ENCODE measurements at places on chromosomes 5 and 9.

GRCh38 chr9:92236465-92236864 lies 57.0 kb downstream of the IARS1 start:
- DNase-seq, result no peak

- DNase-seq, result no peak
Measured at GRCh38 chr5:76425146-76425545, 22.1 kb downstream of the IQGAP2 start.

DNA sequence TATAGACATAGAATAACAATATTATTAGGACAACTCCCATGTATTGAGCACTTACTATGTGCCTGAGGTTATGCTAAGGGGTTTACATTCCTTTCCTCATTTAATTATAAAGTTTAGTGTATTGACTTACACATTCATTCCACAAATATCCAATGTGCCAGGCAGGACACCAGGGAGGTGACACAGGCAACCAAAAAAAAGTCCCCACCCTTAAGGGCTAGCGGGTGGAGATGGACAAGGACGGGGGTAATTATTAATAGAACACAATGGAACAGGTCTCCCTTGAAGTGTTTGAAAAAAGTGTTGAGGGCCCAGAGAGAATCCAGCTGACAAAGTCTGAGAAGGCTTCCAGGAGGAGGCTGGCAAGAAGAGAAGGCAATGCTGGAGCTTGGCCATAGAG lies 5.7 kb downstream of the TBC1D2 start:
- DNase-seq, result peak; percentile 32

GRCh38 chr5:168056499-168057182 lies 234.8 kb upstream of the WWC1 start:
- DNase-seq, result no peak

- DNase-seq, result no peak
Measured at GRCh38 chr5:36028816-36029465, 37.7 kb downstream of the UGT3A2 start.

DNA sequence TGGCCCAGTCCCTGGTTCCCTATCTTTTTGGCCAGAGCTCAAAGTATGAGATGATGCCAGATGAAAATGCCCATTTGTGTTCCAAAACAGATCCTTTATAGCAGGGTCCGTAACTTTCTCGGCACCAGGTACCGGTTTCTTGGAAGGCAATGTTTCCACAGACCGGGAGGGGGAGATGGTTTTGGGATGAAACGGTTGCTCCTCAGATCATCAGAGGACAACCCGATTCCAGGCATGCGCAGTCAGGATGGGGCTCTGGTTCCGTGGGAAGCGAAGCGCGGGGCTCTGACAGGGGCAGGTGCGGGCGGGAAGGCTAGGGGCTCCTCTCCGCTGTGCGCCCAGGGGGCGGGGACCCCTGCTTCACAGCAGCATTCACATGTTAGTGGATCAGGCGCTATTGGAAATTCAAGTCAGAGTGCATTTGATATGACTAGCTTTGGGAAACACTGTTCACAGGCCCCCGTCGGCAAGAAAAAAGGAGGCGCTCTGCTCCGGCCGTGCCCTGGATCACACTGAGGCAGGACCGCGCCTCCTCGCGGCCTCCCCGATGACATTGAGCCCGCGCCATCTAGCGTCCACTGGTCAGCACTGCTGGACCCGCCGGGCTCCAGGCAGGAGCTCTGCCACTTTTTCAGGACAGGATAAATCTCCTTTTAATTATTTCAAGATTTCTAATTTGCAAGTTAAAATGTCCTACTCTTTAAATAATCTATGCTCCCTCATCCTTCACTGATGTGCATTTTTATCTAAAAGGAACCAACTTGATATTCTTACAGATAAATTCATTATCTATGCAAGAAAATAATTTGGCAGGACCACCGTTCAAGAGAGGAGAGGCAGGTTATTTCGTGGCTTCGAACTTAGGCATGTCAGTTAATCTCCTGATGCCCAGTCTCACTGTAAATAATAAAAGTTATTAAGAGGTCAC lies 190.0 kb downstream of the FANCC start:
- DNase-seq, result peak; percentile 79

DNA sequence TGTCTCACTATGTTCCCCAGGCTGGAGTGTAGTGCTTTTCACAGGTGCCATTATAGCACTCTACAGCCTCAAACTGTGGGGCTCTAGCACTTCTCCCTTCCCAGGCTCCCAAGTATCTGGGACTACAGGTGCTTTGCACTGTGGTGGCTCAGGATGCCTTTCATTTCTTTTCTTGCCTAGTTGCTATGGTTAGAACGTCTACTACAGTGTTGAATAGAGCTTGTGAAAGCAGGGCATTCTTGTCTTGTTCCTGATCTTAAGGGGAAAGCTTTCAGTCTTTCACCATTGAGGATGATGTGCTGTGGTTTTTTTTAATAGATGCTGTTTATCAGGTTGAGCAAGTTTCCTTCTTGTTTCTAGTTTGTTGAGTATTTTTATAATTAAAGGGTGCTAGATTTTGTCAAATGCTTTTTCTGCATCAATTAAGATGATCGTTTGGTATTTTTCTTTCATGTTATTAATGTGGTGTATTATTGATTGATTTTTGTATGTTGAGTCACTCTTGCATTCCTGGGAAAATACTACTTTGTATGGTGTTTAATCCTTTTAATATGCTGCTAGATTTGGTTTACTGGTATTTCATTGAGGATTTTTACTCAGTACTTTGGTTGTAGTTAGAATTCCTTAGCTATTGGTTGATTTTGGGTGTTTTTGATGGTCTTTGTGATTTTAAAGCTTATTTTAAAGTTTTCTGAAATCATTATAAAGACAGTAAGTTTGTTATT lies 35.6 kb downstream of the GPBP1 start:
- DNase-seq, result peak; percentile 36

DNA sequence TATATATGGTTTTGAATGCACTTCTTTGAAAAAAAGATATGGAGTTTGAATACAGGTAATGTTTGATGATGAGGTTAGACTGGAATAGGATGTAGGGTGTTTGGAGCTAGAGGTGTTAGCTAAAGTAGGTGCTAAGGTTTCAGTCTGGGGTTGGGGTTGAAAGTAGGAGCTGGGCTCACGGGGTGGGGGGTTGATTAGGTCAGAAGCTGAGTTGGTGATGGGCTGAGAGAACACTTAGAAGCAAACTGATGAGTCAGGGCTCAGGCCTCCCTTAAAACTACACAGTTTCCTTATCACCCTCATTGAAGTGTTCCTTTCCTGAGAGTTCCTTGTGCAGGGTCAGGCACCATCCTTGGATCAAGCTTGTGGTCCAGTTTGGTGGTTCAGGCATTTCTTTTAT lies 308.8 kb upstream of the ADAMTS16 start:
- DNase-seq, result no peak

- DNase-seq, result no peak
Measured at GRCh38 chr9:119959846-119960545, 590.8 kb upstream of the BRINP1 start.

DNA sequence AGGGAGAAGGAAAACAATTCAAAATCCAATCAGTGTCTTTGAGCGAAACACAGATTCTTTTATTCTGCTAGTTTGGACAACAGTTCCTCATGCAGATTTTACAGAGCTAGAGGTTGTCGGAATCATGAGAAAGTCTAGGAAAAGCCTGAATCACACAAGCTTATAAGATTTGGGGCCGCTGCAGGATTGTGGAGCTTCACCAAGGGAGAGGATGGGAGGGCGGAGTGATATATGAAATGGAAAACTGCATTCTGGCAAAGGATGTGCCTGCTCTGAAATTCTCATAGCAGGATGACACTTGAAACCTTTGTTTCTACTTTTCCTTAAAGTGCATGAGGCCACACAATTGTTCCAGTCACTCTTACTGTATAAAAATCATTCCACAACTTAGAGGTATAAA lies 134.3 kb downstream of the OR2K2 start:
- DNase-seq, result peak; percentile 33

GRCh38 chr5:61493973-61494372 lies 161.9 kb downstream of the ZSWIM6 start:
- DNase-seq, result no peak

- DNase-seq, result no peak
Measured at GRCh38 chr5:154199671-154200220, 9.2 kb downstream of the GALNT10 start.

DNA sequence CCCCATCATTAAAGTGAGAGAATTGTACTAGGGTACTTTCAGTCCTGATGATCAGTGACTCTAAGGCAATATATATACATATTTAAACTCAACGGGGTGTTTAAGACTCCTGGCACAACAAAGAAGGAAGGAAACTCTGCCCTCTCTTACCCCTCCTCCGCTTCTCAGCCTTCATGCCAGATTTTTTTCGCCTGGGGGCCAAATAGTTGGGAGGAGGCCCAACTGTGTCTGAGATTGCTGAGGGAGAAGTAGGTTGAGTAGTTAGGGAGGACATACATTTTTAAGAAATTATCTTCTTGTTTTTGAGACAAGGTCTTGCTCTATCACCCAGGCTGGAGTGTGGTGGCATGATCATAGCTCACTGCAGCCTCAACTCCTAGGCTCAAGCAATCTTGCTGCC lies 127.7 kb upstream of the SHB start:
- no peak for DNase-seq

- peak; percentile 53 for DNase-seq
Measured at GRCh38 chr9:115633104-115633503, 515.1 kb upstream of the TNC start.

- DNase-seq, result peak; percentile 16
Measured at GRCh38 chr5:149730620-149731331, 666 bp downstream of the PPARGC1B start.

- DNase-seq, result no peak
Measured at GRCh38 chr9:35353731-35354365, 136.1 kb upstream of the RUSC2 start.

GRCh38 chr5:38673671-38674071 lies 117.2 kb upstream of the LIFR start:
- no peak for DNase-seq

DNA sequence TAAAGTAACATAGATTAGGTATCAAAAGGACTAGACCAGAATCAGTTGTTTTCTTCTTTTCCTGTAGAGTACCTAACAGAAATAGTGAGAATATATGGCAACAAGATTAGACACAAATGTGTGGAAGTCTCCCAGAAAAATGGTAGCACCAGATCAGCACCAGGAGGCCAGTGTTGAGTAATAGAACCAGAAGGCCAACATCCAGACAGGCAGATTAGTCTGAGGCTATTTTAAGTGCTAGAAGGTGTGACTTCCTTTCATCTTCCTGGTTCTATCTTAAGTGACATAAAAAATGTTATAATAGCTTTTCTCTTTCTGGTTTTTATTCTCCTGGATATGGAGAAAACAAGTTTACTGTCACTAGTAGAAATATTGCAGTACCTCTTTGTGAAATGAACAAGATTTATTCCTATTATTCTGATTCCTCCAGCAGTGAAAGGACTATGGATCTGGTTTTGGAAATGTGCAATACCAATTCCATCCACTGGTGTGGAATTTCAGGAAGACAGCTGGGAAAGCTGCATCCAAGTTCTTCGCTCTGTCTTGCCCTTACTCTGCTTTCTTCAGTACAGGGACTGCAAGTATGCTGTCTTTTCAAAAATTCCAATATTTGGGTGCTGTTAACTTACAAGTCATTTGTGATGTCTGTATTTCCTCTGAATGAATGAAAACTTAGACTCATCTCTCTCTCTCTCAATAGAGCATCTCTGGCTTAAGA lies 39.1 kb downstream of the SHLD3 start:
- peak; percentile 37 for DNase-seq

- DNase-seq, result no peak
Measured at GRCh38 chr9:124208571-124208970, 49.2 kb upstream of the NEK6 start.

DNA sequence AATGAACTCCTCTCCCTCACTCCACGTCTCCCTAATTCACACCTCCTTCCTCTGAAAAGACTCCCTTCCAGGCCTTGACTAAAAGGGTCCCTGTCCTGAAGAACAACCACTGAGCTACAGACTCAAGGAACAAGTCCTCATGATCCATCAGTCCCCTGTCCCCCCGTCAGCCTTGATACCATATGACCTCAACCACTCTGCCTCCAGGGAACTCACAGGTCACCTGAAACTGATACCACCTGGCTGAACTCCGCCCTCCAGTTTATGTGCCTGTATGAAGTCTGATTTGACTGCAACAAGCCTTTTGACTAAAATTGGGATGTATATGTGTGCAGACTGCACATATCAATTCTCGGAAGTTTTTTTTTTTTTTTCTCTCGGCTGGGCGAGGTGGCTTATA lies 88.7 kb downstream of the UGCG start:
- DNase-seq, result no peak

GRCh38 chr9:91289244-91289643 lies 72.5 kb downstream of the AUH start:
- no peak for DNase-seq

- DNase-seq, result no peak
Measured at GRCh38 chr9:109616571-109617120, 118.5 kb upstream of the PTPN3 start.

DNA sequence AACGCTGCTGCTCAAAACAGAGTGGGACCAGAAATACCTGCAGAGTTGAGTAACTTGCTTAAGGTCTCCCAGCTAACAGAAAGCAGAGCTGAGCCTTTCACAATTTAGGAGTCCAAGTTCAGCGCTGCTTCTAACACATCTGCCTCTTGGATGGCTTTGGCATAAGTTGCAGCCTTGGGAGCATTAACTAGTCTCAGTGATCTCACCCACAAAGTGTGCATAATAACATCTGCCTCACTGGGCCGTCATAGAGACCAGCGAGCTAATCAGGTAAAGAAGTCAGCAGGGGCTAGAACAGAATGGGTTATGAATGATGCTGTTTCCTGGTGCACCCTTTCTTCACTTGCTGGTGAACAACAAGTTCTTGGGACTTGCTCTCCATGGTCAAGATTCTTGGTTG lies 36.5 kb downstream of the WWC1 start:
- DNase-seq, result peak; percentile 44

GRCh38 chr5:38780945-38781344 lies 64.9 kb upstream of the OSMR start:
- peak; percentile 67 for DNase-seq

- DNase-seq, result no peak
Measured at GRCh38 chr5:178440181-178440580, 150.0 kb downstream of the COL23A1 start.

DNA sequence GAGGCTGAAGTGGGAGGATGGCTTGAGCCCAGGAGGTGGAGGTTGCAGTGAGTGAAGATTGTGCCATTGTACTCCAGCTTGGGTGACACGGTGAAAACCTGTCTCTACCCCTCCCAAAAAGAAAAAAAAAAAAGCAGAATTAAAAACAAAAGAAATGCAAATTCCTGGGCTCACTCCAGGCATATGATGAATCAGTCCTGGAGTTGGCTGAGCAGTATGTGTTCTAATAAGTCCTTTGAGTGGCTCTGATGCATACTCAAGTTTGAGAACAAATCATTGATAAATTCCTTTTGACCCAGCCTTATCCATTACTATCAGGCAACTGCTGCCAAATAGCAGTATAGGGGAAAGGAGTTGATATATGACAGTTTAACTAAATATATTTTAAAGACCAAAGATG lies 28.3 kb downstream of the UHRF2 start:
- DNase-seq, result peak; percentile 44

- no peak for DNase-seq
Measured at GRCh38 chr5:131209506-131210150, 38.9 kb downstream of the LYRM7 start.

GRCh38 chr5:40266952-40267351 lies 412.8 kb upstream of the PTGER4 start:
- DNase-seq, result no peak

GRCh38 chr5:145294331-145294730 lies 540.8 kb downstream of the PRELID2 start:
- no peak for DNase-seq

Measured in fibroblast of skin of back (primary cell).